T-helper 1 cell (primary cell): ENCODE measurements at places on chromosomes 2 and 18.

DNA sequence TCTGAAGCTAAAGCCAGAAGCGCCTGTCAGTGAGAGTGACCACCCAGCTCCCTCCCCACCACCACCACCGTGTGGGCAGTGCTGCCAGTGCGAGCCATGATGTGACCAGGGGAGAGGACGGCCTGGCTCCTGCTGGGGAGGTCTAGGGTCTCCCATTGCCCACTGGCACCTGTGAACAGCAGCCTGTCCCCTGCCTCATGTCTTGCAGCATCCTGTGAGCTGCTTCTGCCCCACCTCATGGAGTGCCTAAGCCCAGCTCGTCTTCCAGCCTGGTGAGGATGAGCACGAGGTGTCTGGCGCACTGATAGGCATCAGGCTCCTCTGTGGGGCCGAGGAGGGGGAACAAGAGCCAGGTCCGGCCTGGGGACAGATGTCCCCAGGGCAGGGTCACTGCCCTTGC, 61.4 kb downstream of the FAM168B start:
- DNase-seq = no peak

DNA sequence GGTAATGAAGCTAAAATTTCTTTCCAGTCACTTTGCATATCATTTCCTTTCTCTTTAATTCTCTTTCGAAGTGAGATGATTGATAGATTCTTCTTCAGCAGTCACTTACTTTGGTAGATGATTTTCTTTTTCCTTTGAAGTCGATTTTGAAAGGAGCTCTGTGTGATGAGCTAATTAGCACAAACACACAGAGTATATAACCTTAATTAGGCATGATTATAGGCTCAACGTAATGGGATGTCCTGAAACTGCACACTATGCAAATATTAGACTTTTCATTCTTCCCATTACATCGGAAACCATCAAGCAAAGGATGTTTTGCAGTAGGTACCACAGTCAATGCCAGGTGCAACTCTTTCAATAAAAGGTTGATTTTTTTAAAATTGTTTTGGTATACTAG, 6.4 kb upstream of the CTLA4 start:
- no peak for DNase-seq

DNA sequence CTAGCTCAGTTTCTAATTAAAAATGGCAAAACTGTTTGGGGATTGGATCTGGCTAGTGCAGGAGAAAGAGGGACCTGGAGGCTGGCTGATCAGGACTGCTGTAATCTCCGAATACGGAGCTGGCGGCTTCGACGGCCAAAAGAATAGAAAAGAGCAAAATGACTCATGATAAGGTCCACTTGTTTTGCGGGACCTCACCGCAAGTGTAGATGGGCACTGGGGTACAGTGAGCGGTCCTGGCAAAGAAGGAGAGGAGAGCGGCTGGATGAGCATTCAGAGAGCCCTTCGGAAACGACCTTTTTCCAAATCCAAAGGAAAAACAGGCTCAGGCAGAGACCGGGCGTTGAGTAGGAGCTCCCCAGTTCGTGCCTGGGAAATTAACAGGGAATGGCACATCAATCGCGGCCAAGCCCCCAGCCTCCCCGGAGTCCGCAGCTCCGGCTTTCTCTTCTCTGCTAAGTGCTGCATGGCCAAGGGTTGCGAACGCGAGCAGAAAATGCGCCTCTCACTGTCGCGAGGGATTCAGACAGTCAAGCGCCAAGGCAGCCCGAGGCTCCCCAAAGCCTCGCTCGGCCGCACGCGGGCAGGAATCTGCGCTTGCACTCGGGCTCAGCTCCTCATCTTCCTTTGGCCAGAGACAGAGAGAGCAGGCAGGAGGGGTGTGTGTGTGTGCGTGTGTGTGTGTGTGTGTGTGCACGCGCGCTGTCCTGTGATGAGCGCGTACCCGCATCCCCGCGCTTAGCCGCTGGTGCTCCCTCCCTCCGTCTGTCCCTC, 1.8 kb downstream of the DCC start:
- no peak for DNase-seq

- no peak for DNase-seq
These were observed 73.3 kb downstream of the CTAGE1 start for GRCh38 chr18:22344445-22344844.

DNA sequence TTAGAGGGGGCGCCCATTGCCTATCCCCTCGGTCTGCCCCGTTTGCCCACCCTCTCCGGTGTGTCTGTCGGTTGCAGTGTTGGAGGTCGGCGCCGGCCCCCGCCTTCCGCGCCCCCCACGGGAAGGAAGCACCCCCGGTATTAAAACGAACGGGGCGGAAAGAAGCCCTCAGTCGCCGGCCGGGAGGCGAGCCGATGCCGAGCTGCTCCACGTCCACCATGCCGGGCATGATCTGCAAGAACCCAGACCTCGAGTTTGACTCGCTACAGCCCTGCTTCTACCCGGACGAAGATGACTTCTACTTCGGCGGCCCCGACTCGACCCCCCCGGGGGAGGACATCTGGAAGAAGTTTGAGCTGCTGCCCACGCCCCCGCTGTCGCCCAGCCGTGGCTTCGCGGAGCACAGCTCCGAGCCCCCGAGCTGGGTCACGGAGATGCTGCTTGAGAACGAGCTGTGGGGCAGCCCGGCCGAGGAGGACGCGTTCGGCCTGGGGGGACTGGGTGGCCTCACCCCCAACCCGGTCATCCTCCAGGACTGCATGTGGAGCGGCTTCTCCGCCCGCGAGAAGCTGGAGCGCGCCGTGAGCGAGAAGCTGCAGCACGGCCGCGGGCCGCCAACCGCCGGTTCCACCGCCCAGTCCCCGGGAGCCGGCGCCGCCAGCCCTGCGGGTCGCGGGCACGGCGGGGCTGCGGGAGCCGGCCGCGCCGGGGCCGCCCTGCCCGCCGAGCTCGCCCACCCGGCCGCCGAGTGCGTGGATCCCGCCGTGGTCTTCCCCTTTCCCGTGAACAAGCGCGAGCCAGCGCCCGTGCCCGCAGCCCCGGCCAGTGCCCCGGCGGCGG, 1.7 kb downstream of the MYCN start:
- no peak for DNase-seq

DNA sequence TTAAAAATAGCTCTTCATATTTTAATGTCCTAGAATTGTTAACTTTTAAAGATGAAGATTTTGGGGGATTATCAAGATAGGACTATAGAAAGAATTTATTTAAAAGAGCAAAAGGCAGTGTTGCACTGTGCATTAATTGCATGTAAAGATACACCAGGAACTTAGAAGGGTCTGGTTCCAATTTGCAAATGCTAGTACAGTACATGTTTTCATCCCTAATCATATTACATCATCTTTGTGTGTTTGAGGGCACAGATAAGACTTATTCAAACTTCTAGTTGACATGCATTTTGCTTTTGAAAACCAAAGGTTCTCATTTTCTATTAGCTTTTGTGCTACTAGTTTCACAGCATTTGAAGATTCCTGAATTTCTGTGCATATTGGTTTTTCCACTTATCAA, 231.7 kb upstream of the LYPD1 start:
- no peak for DNase-seq

GRCh38 chr18:26421931-26422330, 126.4 kb downstream of the KCTD1 start:
- DNase-seq = no peak

DNA sequence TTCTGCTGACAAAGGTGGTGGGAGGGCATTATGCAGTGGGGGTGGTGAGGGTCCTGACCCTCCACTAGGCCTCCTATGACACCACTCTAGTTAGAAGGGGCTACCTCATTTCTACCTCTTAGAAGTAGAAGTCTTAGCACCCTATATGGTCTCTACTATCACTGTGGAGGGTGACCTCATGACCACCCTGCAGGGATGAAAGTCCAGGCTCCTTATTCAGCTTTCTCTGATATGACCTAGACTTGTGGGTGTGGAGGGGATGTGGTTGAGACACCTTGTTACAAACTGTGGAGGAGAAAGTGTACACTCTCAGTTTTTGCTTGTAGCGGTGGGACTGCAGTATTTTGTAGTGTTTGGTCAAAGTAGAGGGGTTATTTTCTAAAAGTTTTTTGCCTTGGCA, 18.6 kb downstream of the TMEM182 start:
- no peak for DNase-seq

DNA sequence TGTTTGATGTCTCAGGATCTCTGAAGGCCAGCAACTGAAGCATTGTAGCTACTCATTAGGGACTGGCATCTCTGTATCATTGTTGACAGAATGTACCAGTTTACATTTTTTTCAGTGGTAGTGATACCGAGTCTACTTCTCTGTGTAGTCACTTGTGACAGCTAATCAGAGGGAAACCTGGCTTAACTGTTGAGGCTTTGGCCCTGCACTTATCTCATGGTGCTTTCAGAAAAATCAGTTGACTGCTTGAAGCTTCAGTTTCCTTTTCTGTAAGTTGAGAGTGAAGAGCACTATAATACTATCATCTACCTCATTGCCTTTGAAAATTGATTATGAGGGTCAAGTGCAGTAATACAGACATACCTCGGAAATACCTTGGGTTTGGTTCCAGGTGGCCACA, 90.0 kb downstream of the COMMD1 start:
- no peak for DNase-seq

DNA sequence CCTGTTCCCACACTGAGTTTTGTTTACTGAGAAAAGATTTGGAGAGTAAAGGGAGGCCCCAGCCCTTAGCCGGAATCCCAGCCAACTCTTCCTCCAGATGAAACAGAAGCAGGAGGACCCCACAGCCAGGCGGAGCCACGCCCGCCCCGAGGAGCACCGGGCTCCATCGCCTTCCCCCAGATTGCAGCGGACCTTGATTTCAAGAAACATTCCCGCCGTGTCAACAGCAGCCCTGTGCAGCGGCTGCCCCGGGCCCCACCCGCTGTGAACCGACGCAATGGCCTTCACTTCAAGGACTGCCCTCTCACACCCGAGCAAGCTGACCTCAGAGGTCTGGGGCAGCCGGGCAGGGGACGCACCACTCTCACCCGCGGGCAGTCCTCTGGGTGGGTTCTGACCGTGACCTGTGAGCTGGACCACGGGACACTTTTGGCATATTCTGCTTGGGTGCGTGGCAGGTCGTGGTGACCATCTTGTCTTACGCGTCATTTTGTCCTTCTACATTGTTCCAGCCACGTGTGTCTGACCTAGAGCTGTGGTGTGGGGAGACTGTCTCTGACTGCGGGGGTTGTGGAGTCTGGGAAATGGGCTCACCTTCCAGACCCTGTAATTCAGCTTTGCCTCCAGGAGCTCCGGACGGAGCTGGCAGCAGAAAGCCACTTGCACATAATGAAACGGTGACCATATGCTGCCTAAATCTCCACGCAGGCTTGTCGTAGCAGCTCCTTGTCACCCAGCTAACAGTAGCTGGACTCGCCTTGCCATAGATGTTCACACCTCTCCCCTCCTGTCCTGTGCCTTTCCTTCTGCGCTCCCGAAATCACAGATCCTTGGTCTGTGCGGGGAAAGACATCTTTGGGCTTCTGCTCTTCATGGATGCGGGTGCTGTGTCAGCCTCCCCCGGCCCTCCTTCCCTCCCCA, 32.0 kb upstream of the INHBB start:
- no peak for DNase-seq

GRCh38 chr18:53784253-53784652, 440.2 kb downstream of the MBD2 start:
- DNase-seq = no peak

DNA sequence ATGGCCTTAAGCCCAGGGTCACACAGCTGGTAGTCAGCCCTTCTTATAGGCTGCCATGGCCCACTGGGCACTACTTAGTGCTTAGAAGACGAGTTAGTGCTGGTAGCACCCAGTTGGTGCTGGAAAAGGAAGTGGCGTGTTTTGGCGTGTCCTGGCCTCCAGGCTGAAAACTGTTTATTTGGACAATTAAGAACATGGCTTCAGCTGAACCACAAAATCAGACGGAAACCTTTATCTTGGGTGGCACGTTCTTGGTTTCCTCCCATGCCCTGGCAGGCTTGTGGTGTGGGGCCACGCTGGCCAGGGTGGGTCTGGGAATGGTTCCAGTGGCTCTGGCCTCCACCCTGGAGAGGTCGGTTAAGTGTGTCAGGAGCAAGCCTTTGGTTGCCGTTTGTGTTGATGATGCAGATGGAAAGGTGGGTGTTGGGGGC, 141.5 kb upstream of the HAAO start:
- DNase-seq = no peak

GRCh38 chr2:100895402-100895801, 75.5 kb downstream of the NPAS2 start:
- no peak for DNase-seq

DNA sequence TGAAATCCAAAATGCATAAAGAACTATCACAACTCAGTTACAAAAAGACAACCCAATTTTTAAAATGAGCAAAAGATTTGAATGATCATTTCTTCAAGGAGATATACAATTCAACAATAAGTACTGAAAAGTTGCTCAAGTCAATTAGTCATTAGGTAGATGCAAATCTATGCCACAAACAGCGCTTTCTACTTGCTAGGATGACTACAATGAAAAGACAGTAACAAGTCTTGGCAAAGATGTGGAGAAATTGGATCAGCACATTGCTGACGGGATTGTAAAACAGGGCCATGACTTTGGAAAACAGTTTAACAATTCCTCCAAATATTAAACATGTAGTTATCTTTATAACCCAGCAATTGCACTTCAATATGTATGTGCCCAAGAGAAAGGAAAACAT, 166.3 kb upstream of the MC4R start:
- DNase-seq = no peak
